ENCODE measurements at places on chromosomes 13 and 19.

DNA sequence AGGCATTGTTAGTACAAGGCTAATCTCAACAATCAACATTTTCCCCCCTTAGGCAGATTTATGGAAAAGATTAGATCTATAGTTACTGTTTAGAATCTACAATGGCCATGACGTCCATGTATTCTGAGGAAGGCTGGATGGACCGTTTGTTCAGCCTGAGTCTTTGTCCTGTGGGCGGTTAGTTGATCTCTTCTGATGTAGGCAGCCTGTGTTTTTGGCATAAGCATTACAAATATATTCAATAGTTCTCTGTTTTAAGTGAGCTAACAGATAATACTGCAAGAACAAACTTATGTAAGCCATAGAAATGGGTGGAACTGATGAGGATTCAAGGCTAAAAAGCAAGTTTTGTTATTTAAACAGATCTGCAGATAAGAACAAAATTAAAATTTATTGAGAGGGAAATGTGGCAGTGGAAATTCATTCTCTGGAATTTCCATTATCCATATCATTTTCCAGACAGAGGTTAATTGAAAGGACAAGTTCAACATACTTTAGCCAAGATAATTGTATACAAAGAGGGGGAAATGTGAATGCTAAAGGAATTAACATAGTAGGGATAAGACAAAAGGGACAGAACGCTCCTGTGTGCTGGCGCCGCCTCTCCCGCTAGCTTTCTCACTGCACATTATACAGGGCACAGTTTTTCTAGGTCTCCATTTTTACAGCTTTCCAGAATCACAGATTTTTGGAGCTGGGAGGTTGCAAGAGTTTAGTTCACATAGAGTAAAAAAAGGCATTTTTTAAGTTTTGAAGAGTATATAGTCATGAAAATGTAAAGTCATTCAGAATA is 48.6 kb downstream of the FAM124A start:
- no peak for DNase-seq

- no peak for DNase-seq
Observed at GRCh38 chr13:22940090-22940710, 240.6 kb upstream of the SGCG start.

DNA sequence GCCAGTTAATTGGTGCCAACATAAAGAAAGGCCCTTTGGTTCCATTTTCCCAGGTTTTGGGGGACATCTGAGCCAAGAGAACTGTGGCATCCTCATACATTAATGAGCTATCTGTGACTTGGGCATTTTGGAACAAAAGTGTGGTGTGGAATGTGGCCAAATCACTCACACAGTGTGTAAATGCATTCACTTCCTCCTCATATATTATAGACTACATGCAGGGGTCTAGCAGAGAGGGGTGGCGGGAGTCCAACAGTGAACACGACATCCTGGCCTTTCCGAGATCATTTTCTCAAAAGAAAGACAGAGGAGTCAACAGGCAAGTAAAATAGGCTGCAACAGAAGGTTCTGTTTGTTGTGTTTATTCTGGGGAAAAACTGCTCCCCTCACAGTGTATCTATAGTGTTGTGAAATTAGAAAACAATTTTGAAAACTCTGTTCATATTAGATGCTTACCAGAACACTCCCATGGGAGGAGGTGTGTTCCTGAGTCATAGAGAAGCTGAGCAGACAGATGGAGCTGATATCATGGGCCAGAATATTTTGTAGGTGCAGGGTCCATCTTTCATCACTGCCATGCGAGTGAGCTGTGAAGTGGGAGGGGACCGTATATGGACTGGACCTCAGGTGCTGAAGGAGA is 36.9 kb downstream of the PABPC3 start:
- DNase-seq: no peak

DNA sequence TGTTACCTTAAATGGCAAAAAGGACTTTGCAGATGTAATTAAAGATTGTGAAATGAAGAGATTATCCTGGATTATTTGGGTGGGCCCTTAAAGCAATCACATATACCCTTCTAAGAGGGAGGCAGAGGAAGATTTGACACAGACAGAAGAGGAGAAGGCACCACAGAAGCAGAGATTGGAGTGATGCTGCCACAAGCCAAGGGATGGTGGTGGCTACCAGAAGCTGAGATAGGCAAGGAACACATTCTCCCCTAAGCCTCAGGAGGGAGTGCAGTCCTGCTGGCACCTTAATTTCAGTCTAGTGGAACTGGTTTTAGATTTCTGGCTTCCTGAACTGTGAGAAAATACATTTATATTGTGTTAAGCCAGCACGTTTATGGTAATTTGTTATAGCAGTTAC is 24.2 kb downstream of the DEDD2 start:
- DNase-seq: no peak

- DNase-seq: no peak
Observed at GRCh38 chr13:32383836-32384618, 43.9 kb downstream of the N4BP2L1 start.

DNA sequence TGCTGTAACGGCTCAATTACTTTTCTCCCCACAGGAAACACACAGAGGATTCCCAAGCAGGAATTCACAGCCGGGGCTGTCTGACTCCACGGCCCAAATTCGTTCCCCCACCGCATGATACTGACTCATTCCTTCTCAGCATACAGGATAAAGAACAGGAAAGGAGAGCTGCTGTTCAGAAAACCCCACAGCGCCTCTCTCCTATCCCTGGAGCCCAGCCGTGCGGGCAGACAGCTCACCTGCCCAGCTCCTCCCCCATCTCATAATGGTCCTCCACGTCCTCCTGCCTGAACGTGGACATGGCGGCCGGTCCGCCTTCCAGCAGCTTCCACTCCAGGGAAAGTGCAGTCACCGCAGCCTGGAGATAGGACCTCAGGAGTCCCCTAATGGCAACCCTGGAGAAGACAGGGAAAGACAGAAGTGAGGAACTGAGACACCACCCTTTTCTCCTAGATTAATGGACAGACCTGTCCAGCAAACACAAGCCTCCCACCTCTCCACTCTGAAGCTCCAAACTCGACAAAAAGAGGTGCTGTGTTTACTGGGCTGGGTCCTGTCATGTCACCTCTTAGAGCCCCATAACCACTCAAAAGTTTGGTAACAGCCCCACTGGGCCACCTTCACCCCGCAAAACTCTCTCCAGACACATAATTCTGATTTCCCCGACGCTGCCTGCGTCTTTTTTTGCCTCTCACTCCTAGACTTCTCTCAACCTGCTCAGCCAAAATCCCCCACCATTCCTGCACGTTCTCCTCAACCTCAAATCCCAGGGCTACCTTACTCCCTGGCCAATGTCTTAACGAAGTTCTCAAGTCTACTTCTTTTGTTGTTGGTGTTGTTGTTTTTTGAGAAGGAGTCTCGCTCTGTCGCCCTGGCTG is 1.2 kb downstream of the DAPK3 start:
- DNase-seq: peak; percentile 32

DNA sequence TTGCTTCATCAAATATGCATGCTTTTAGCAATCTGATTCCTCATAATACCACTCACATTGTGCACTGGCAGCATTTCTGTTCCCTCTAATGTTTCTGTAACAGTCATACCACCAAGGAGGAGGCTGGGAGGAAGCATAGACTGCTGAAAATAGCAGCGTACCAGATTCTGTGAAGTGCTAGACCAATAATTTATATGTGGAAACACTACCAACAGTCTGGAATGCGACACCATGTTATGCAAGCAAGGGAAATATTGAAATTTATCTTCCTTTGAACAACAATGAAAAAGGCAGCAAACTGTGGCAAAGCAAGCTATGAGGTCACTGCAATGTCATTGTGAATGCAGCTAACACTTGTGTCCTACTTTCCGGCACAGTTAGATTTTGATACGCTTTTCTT is 1388.0 kb downstream of the EFNB2 start:
- no peak for DNase-seq

- DNase-seq: no peak
Observed at GRCh38 chr13:25733696-25734435, 317.9 kb downstream of the SHISA2 start.
